ENCODE measurements at places on chromosomes 4 and X.

DNA sequence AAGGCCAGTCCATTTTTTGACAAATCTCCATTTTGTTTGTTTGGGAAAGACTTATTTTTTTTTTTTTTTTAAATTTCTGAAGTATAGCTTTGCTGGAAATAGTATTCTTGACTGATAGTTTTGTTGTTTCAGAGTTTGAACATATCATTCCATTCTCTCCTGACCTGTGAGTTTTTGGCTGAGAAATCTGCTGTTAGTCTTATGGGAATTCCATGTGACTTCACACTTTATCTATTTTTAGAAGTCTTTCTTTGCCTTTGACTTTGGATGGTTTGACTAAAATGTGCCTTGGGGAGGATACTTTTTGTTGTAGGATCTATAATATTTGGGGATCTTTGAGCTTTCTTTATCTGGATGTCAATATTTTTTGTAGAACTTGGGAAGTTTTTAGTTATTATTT is 10.7 kb upstream of the ADAM29 start:
- DNase-seq, result no peak

DNA sequence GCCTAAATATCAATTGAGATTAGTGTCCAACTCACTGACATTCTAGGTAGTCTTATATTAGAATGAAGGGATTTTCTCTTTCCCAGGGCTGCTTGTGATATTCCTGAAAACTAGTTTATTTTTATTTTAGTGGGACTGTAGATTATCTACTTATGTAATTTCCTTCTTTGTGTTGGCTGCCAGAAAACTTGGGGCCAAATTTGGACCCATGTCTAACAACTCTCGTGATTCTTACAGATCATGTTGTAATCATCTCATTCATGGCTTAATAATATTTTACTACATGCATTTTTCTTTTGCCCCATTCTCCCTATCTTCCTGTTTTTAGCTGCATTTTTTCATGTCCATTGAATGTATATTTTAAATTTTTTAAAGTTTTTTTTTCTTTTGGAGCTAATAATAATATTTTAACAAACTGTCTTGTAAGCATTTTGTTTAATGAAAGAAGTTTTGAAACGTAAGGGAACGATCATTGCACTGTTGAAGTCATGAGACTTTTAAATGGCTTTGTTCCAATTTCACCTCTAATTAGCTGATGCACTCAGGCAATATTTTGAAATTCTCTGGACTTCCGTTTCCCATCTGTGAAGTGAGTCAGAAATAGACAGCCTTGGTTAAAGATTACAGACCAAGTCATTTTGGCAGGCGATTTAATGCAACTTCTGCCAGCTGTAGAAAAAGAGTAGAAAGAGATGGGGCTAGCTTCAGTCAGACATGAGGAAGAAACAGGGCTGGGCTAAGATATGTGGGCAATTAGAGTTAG is 14.3 kb upstream of the TDO2 start:
- peak; percentile 17 for DNase-seq

DNA sequence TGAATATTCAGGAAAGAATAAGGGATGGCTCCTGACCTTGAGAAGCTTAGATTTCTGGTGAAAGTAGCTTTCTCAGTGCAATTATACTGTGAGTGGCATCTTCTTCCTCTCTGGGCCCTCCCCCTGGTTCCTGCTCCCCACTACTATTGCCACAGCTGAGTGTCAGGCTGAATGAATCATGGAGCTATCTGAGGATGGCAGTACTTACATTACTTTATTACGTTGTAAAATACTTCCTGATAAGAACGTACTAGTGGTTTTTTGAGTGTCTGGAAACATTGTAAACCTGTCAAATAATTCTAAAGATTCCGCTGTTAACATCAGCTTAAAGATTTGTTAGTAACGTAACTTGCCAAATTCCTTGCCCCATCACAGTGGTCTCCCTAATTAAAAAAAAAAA is 36.2 kb downstream of the ARHGAP10 start:
- no peak for DNase-seq

DNA sequence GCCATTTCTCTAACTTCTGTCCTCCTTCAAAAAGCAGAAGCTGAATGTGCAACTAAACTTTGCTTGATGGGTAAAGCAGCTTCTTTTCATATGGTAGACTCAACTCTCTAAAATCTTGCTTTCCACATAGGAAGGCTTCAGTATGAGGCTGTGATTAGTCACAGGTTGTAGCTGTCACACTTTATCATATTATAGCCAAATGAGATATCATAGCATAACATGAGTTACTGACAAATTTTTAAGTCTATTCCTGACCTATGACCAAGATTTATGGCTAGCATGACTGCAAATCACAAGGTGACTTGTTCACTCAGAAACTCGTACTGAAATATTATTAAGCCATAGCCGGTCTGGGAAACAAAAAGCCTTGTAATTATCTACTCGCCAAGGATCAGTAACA is 998.6 kb downstream of the RPA4 start:
- no peak for DNase-seq

GRCh38 chr4:68803013-68803412 is 12.8 kb upstream of the UGT2B10 start:
- DNase-seq, result no peak

- DNase-seq, result no peak
Observed at GRCh38 chrX:19448077-19448476, 67.2 kb downstream of the MAP3K15 start.

DNA sequence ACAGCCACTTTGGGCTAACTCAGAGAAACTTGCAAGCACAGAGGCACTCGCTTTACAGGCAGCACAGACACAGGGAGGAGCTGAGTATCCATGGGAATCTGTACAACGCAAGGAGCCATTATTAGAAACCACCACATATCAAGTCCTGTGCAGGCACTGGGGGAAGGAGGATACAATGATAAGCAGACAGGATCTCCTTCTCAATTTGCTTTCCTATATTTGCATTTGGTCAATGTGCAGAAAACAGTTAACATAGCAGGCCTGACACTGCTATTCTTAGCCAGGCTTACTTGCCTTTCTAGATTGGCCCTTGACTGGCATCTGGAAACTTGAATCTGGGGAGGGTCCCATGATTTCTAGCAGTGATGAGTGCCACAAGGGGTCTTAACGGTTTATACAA is 65.8 kb downstream of the TEC start:
- DNase-seq, result peak; percentile 18

DNA sequence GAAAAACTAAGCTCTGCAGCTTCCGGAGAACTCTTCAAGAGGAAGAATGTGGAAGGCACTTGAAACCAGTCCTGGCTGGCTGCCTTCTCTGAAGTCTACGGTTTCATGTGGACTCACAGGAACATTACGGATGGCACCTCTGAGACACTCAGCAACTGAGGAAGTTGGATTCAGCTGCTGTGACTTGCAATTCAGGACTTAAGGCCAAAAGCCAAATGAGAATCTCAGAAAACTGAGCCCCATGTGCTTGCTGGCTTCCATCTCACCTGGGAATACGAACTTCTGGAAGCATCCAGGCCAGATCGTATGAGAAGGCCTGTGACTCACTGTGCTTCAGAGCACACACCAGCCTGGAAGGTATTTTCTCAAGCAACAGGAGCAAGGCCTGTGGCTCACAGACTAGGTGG is 107.8 kb upstream of the GPC4 start:
- no peak for DNase-seq

All from spinal cord (tissue), 10 donors.